ENCODE measurements at places on chromosomes 4 and X.

- DNase-seq, result no peak
These were observed 8.3 kb upstream of the ZXDB start for GRCh38 chrX:57583477-57583876.

DNA sequence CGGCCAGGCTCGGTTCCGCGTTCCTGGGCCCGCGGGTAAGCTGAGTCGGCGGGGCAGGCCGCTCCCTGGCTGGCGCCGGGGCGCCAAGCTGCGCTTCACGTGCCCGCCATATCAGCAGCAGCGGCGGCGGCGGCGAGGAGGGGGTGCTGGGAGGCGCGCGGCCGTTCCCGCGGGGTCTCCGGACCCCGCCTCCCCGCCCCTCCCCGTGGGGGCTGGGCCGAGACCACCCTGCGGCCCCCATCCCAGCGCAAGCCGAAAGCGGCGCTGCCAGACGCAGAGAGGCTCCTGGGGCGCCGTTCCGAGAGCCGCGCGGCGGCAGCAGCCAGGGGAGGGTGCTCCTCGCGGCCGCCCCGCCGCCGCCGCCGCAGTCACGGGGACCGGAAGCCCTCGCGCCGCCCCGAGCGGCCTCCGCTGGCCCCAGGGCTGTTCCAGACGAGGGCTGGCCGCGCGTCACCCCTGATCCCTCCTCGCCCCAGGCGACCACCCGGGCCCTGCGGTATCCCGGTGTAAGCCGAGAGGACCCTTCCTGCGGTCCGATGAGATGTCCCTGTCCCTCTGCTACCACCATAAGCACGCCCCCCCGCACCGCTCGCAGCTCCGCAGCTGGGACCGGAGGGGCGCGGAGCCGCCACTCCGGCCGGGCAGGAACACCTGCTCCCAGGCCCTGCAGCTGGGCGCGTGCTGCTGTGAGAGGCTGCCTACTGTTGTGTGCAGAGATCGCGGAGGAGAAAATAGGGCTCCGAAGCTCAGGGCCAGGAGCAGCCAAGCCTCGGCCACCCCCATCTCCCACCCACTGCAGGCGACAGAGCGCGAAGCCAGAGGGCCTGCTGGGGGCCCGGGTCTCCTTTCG is 7.5 kb upstream of the BCOR start:
- DNase-seq, result no peak

GRCh38 chr4:142596121-142596520 is 250.0 kb downstream of the INPP4B start:
- DNase-seq, result no peak

DNA sequence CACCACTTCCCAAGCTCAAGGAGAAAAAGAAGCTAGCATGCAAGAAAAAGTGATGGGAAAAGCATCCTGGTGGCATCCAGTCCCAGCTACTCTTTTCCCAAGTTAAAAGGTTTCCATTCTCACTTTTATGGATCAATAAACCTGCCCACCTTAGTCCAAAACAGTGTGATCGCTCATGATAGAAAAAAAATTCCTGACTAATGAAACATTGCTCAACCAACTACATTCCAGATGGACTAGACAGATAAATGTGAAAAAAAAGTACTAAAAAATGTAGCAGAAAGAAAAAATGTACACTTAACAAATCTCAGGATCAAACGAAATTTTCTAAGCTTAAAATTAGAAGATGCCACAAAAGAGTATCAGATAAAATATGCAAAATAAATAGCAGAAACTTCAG is 312.2 kb downstream of the TMA16 start:
- no peak for DNase-seq

- DNase-seq, result no peak
These were observed 56.1 kb downstream of the SLC9A6 start for GRCh38 chrX:136041254-136041812.

- no peak for DNase-seq
These were observed 50.1 kb downstream of the RXFP1 start for GRCh38 chr4:158571736-158572135.

DNA sequence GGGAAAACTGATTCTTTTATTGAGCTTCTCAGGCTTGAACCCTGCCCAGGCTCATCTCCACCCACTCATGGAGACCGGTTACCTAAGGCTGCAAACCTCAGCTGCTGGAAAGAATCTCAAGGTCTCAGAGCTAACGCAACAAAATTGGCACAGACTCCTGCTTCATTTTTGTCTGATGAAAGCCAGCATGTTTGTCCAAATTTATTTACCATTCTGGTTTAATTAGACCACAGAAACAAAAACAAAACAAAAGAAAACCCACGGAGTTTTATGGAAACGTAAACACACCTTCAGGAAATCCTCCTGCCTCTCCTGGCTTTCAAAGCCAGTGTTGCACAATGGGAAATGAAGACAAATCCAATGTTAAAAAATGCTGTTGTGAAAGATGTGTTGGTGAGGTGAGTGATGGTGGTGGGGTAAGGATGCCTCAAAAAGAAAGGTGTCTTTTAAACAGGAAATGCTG is 56.4 kb upstream of the PDLIM3 start:
- no peak for DNase-seq

- DNase-seq, result no peak
These were observed 8.8 kb upstream of the IL3RA start for GRCh38 chrX:1327651-1328304.

DNA sequence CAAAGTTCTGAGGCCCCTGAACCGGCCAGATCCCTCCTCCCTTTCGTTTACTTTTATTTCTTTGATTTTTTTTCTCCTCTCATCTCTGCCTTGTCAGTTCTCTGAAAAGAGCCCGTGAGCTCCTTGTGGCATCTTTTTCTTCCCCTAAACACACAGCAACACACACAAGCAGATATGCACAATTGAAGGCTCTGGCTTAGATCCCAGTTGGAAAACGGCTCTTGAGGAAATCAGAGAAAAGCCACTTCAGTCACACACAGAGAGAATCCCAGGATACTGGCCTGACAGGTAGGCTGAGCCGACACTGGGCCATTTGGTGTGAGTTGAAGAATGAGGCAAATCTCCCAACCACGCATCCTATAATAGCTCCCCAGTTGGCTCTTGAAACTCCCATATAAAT is 12.9 kb downstream of the DIPK2B start:
- no peak for DNase-seq

GRCh38 chrX:17769701-17770269 is 32.5 kb downstream of the SCML1 start:
- peak; percentile 14 for DNase-seq

GRCh38 chr4:182103614-182104319 is 139.4 kb upstream of the TENM3 start:
- no peak for DNase-seq

DNA sequence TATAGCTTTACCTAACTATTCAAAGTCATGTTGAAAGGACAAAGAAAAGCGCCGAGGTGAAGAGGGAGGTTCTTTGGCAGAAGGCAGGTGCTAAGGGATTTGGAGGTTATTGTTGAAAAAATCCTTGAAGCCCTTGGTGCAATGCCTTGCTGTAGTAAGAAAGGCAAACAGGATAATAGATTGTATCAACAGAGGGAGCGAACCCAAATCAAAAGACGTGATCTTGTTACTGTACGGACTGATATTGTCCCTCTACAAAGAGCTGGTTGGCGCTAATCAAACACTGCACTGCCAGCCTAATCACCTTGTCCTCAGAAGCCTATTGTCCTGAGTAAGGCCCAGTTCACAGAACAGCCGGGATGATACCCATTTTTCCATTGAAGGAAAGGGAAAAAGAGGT is 182.9 kb downstream of the ZIC3 start:
- DNase-seq, result no peak

- no peak for DNase-seq
These were observed 431.6 kb downstream of the IDS start for GRCh38 chrX:149073479-149073878.

DNA sequence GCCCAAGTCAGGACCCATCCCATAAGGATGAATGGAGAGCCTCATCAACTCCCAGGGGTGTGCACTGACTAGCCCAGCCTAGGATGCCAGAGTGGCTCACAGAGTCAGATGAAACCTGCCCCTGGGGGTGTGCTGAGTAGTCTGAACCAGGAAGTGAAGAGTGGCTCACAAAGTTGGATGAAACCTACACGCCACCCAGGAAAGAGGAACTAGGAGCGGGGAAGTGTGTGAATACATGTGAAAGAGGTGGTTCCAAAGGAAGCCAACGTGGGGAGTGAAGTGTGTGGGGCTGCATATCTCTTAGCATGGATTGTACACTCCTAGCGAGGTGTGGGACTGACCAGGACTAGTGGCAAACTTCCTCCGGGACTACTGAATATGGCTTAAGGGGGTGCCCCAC is 902.1 kb upstream of the NDST4 start:
- DNase-seq, result no peak
